ENCODE measurements at places on chromosomes 5 and 9. TPM values are rescaled to one million over a fixed set of nuclear protein-coding genes. Genes with fewer than 3 reads are reported as not detected.

RAD1 gene
- total RNA-seq = 54.2 TPM

RAB3C gene
- total RNA-seq = 11.5 TPM

GABRG2 gene
- 0.73 TPM for total RNA-seq

TOPORS gene
- 27.1 TPM for total RNA-seq

RABGAP1 gene
- 28.1 TPM for total RNA-seq

ABO gene
- not detected for total RNA-seq

ASPN gene
- total RNA-seq = not detected

AGXT2 gene
- not detected for total RNA-seq

ZCCHC10 gene
- total RNA-seq = 22.3 TPM

C8G gene
- total RNA-seq = not detected

BSPRY gene
- total RNA-seq = 1.5 TPM

ZNF658 gene
- 1.9 TPM for total RNA-seq

WNT8A gene
- total RNA-seq = 13.2 TPM

SLC35D2 gene
- 10.3 TPM for total RNA-seq

GRM6 gene
- not detected for total RNA-seq

HMMR gene
- 65.2 TPM for total RNA-seq

C5orf34 gene
- total RNA-seq = 24.8 TPM

GGTA1 gene
- not detected for total RNA-seq

TAS2R1 gene
- total RNA-seq = not detected

EXOC3 gene
- total RNA-seq = 24.1 TPM

PAEP gene
- not detected for total RNA-seq

IFNB1 gene
- not detected for total RNA-seq

FAXDC2 gene
- total RNA-seq = 9.6 TPM

CSF1R gene
- total RNA-seq = not detected

SUSD3 gene
- total RNA-seq = 25.1 TPM

PRDM9 gene
- total RNA-seq = not detected

PBX3 gene
- 69.8 TPM for total RNA-seq

Data from H7 (cell line).